ENCODE measurements at places on chromosomes 13 and 19.
A peak's percentile ranks its signal among the peaks of the same experiment; 100 is the strongest.

DNA sequence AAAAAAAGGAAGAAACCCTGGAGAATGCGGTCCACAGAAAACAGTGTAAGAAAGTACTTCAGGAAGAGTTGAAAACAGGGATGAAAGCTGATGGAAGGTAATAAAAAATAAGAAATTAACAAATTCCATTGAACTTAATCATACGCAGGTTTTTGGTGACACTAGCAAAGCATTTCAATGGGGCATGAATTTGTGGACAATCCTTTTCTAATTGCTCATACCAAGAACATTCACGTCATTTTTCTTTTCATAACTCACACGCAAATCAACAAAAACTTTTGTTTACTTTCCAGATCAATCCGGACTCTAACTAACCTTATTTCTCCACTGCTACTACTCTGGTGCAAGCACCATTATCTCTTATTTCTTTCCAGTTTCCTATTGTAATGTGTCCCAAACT lies 1195.0 kb downstream of the SLITRK5 start:
- no peak for DNase-seq

DNA sequence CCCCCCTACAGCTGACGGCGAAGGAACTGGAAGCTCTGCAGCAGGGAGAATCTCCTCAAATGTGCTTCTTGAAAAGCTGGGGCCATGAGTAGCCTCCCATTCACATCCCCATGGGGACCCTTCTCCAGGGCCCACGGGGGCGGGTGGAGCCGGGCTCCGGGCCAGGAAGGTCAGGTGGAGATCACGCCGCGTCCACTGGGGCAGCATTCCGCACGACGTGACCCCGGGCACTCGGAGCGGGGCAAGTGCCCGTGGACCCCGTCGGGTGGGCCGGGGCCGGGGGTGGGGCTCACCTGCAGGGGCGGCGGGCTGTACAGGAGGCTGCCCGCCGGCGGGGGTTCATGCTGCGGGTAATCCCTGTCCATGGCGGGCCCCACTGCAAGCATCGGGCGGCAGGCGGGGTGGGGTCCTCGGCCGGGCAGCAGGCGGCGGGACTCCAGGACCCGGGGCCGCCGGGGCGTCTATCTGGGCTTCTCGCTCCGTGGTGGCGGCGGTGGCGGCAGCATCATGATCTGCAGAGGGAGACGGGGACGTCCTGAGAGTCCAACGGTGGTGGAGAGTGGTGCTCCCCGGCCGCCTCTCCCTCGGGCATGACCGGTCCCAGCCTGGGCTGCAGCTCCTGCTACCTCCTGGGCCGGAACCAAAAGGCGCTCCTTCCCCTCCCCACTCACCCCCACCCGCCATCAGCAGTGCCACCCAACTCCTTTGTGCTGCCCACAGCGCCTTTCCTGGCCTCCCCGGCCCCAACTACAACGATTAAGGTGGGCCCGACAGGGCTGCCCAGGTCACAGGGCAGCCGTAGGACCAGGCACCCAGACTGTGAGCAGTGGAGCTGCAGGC lies 20.0 kb downstream of the SBNO2 start:
- DNase-seq = no peak

GRCh38 chr19:1783874-1784273 lies 28.2 kb downstream of the ATP8B3 start:
- no peak for DNase-seq

DNA sequence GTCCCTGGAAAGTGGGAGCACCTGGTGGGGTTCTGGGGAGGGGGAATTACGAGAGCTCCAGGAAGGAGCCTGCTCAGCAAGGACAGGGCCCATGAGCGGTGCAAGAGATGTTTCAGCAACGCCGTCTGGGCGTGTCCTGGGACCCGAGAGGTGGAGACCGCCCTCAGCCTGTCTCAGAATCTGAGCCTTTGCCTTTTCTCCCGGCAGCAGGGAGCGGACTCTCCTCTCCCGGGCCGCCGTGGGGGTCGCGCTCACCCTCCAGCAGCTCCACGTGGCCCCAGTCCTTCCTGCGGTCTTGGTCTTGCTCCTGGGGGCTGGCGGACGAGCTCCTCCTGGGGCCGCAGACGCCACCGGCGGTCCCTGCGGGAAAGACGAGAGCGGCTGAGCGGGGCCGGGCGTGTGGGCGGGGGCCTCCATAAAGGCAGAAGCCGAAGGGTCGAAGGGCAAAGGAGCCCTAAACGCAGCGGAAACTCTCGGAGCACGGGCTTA lies 714 bp downstream of the POLRMT start:
- DNase-seq = peak; percentile 62

- peak; percentile 92 for DNase-seq
Measured at GRCh38 chr19:3986260-3987041, 1.2 kb upstream of the EEF2 start.

- no peak for DNase-seq
Measured at GRCh38 chr19:43152214-43152613, 34.1 kb downstream of the PSG5 start.

- no peak for DNase-seq
Measured at GRCh38 chr13:44930280-44930679, 59.0 kb downstream of the NUFIP1 start.

DNA sequence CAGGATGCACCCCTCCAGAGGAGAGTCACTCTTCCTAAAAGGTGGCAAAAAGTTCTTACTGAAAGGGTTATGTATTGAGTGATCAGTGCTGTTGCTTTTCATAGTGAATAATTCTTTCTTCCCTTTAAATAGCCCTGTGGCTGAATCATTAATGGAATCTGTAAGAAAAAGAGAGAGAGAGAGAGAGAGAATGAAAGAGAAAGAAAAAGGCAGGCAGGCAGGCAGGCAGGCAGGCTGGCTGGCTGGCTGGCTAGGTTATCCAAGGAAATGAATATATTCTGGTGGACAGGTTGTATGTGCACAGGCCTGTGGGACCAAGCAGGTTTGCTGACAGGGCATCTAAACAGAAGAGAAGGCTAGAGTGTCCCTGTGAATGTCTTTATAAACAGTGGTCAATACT lies 100.5 kb downstream of the DLEU7 start:
- DNase-seq = no peak
